H54 (cell line): ENCODE measurements at places on chromosomes 7 and 10.

- DNase-seq: no peak
Measured at GRCh38 chr7:108911016-108911415, 341.3 kb downstream of the DNAJB9 start.

DNA sequence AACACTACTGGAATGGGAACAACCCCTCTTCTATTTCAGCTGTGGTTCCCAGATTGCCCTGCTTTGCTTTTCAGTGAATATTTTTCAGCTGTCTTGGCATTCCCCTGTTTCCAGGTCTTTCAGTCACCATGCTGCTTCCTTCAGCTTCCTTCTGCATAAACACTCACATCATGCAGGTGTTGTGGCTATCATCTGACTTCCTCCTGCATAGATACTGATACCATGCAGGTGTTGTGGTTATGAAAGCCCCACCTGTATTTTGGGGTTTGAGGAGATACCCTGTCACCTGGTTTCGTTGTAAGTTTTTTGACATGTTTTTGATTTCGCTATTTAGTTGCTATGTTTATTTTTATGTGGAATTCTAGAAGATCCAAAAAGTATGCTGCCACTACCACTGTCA, 71.5 kb downstream of the SLC35B4 start:
- DNase-seq: no peak

DNA sequence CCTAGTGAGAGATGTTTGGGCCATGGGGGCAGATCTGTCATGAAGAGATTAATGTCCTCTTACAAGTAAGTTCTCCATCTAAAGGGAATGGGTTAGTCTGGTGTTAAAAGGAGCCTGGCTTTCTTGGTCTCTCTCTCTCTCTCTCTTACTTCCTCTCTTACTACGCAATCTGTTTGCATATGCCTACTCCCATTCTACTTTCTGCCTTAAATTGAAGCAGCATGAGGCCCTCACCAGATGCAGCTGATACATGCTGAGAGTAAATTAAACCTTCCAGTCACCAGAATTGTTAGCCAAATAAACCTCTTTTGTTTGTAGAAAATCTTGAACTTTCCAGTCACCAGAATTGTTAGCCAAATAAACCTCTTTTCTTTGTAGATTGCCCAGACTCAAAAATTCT, 884.1 kb downstream of the NRG3 start:
- DNase-seq: no peak

DNA sequence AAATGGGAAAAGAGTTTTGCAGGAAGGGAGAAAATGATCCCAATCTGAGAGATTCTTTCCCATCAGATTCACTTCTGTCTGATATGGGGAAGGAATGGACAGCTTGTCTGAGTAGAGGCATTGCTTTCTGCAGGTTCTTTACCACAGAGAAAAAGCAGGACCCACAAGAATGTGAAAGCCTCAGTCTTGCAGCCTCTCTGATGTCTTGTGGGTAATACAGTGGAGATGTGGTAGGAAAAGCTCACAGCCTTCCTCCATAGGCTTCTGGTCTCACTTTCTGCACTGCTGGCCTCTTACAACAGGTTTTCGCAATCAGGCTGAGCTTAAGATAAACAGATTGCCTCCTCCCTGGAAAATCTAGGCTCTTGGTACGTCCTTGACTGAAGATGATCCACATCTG, 551 bp downstream of the IFIT1 start:
- DNase-seq: peak; percentile 16

- DNase-seq: no peak
Measured at GRCh38 chr7:82410461-82410860, 33.1 kb downstream of the CACNA2D1 start.

GRCh38 chr7:128303133-128303532, 40.6 kb downstream of the RBM28 start:
- no peak for DNase-seq

GRCh38 chr7:47941136-47941844, 7.0 kb downstream of the PKD1L1 start:
- DNase-seq: peak; percentile 87

DNA sequence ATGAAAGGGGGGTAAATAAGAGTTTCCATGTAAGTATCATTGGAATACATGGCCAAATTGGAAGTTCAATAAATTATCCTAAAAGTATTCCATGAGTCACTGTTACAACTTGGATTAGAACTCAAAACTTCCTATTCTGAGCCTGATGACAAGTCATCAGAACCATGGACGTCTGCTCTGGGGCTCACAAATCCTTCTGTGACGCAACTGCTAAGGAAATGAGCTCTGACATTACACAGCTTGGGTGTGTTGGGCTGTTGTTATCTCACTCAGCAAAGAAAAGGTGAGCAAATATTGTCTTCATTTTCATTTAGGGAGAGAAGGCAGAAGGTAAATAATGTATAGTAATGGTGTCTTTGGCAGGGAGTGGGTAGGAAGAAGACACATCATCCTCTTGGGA, 214.8 kb upstream of the ADO start:
- no peak for DNase-seq

- DNase-seq: peak; percentile 8
Measured at GRCh38 chr7:33243319-33243881, 114.0 kb downstream of the BBS9 start.

GRCh38 chr7:5758753-5759335, 22.6 kb downstream of the RNF216 start:
- DNase-seq: no peak

GRCh38 chr7:4931943-4932342, 27.0 kb downstream of the MMD2 start:
- peak; percentile 68 for DNase-seq

- DNase-seq: no peak
Measured at GRCh38 chr10:26534384-26534783, 96.2 kb downstream of the APBB1IP start.

DNA sequence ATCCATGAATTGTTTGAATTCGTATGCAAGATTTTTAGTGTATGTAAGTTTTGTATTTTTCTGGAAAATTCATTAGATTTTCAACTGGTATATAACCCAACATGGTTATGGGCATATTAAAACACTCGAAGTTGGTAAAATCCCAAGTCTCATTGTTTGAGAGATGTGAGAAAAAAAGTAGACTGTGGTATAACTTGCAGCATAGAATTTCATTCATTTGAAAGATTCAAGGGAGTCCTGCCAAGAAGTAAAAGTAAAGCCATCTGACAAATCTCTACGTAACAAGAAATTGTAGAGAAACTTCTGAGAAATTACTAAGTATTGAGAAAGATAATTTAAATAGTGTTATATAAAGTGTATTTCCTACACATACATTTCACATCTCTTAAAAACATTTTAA, 40.2 kb downstream of the SEMA3E start:
- no peak for DNase-seq

- DNase-seq: no peak
Measured at GRCh38 chr7:26664735-26665416, 199.5 kb downstream of the SKAP2 start.

DNA sequence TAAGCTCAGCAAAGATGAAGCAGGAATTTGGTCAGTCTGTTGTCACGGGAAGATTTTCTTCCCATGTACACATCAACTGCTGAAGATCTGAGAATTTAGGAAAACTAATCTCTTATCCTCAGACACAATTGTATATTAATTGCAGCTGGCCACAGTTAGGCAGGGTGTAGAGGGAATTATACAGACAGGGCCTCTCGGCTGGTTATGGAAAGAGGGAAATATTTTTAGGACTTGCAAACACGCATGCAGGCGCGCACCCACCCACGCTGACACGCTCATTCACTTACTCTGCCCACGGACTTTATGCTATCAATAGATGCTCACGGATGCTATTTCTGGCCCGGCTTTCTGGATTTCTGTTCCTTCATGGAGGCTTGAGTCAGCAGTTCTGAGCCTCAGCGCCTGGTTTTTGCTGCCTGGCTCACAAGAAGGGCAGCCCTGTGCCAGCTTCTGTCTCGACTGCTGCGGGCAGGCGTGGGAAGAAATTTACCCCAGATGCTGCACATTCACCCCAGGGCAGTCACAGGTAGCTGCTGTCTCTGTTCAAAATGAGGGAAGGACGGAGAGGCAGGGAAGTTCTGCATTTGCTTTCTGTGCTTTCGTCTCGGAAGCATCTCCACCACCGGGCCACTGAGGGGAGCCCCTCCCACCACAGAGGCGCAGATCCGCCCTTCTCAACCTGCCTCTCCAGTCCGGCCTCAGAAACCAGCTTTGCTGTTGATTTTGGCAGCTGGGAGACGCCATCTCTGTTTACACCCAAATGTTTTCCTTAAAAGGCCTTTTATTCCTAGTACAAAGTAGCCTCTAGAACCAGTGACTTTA, 116.3 kb upstream of the BTBD16 start:
- no peak for DNase-seq

GRCh38 chr7:16951483-16952080, 69.8 kb upstream of the AGR3 start:
- no peak for DNase-seq

GRCh38 chr7:19728716-19729115, 19.9 kb upstream of the POLR1F start:
- DNase-seq: no peak

- DNase-seq: no peak
Measured at GRCh38 chr7:106065575-106066500, 46.3 kb downstream of the SYPL1 start.

GRCh38 chr10:38093816-38094157, 350 bp upstream of the ZNF37A start:
- no peak for DNase-seq

- peak; percentile 77 for DNase-seq
Measured at GRCh38 chr7:33933611-33934281, 28.4 kb downstream of the BMPER start.

GRCh38 chr10:80537086-80537735, 491 bp upstream of the SH2D4B start:
- no peak for DNase-seq

DNA sequence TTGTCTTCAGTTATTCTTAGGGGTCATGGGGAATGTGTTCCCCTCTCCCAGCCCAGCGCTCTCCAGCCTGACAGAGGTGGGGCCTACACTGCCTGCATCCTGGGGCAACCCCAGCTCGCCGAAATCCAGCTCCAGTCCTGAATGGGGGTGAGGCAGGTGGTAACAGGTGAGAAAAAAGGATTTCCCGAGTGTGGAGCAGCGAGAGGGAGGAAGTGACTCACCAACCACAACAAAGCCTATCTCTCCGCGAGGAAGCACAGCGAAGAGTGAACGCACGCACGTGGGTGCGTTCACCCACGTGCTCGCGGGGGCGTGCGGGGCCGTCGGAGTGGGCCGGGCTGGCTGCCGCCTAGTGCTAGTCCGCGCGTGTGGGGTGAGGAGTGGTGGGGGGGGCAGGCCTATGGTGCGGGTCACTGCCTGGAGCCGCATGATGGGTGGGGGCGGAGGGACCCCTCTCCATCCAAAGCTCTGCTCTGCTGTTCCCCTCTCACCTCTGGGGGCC, 855 bp upstream of the PALD1 start:
- DNase-seq: no peak

GRCh38 chr10:104328646-104328895, 9.7 kb downstream of the ITPRIP start:
- no peak for DNase-seq

DNA sequence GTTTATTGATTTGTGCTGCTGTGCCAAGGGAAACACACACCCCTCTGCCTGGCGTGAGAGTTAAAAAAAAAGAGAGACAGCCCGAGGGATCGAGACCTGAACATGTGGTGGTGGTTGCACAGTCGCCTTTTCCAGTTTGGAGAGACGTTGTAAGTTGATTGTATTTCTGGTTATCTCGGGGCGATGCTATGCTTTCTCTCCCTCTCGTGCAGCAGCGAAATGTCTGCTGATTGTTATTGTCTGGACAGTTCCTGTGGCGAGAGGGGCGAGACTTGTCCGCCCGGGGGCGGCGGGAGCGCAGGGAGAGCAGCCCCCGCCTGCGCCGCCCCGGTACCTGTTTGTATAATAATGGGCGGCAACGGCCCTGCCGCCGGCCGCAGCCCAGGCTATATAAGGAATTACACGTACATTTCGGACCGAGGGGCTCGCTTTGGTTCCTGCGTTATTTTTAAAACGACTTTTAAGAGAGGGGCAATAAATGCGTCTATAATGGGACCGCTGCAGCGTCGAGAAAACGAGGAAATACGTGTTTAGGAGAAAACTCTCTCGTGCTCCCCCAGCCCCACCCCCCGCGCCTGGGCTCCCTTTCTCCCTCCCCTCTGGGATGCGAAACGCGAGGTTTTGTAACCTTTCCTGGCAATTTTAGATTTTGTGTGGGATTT, 1.7 kb downstream of the ZEB1 start:
- peak; percentile 26 for DNase-seq

GRCh38 chr10:30436671-30437030, 2.7 kb downstream of the MAP3K8 start:
- DNase-seq: no peak

DNA sequence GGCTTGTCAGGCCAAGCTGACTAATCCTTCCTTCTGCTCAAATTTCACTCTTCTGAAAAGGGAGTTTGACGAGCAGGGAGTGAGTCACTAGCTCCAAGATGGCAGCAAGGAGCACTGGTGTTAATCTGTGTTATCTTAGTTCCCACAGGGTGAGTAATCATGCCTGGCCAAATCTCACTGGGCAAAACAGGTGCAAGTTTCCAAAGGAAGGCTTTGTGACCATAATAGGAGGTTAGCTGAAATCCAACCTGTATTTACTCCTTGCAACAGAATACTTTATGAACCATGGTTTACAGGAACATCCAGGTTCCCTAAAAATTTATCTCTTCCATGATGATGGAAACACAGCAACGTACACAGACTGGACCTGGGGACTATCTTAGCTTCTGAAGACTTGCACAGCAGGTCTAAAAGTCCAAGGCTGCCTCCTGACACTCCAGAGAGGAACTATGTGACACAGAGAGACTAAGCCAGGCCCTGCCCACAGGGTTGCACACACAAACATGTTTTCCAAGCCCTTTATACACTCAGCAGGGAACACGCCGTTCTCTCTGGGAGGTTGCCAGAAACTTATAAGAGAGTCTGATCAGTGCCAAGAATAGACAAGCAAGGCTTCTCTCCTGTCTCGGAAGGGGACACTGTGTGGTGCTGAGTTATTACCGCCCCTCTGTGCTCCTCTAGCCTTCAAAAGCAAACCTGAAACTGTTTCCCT, 46.3 kb downstream of the PDK4 start:
- DNase-seq: peak; percentile 81

GRCh38 chr7:69018200-69018599, 580.1 kb upstream of the AUTS2 start:
- DNase-seq: no peak

DNA sequence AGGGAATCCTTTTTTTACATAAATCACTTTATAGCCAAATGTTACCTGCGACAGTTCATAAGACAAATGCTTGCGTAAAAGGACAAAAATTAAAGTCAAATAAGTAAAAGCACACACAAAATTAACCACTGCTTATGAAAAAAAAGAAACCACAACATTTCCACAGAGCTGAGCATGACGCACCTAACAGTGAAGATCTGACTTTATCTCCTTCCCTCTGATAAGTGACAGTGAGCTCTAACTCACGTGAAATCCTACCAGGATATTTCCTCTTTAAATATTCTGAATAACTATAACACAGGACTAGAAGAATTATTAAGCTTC, 225.5 kb downstream of the SFMBT2 start:
- DNase-seq: no peak

- no peak for DNase-seq
Measured at GRCh38 chr7:82319674-82320118, 123.9 kb downstream of the CACNA2D1 start.

- no peak for DNase-seq
Measured at GRCh38 chr10:83522456-83522855, 616.9 kb upstream of the GHITM start.

- peak; percentile 97 for DNase-seq
Measured at GRCh38 chr7:41705109-41705901, 2.4 kb upstream of the INHBA start.
